ENCODE measurements at places on chromosomes 11 and 22. TPM values are rescaled to one million over a fixed set of nuclear protein-coding genes. Genes with fewer than 3 reads are reported as not detected.

The CABP4 gene
- total RNA-seq, result not detected

DNA sequence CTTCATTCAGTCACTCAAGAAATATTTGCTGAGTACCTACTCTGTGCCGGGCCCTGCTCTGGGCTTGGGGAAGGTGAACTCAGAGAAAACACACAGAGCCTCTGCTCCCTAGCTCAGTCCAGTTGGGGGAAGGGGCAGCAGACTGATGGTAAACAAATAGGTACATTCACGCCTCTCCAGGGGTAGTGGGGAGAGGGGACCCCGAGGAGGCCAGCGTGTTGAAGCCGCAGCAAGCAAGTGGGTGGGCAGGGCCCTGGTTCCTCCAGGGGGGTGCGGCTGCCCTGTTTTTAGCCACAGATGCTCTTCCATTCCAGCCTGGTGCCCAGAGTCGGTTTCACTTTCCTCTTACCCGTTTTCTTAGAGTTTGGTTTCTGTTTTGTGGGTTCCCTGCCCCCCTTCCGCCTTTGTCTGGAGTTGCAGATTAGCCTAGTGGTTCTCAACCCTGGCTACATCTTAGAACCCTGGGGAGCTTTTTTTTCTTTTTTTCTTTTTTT, 8.7 kb downstream of the DRAP1 start:
- DNase-seq, result no peak

- peak; percentile 60 for DNase-seq
Observed at GRCh38 chr11:63829823-63830489, 9.0 kb upstream of the MARK2 start.

DNA sequence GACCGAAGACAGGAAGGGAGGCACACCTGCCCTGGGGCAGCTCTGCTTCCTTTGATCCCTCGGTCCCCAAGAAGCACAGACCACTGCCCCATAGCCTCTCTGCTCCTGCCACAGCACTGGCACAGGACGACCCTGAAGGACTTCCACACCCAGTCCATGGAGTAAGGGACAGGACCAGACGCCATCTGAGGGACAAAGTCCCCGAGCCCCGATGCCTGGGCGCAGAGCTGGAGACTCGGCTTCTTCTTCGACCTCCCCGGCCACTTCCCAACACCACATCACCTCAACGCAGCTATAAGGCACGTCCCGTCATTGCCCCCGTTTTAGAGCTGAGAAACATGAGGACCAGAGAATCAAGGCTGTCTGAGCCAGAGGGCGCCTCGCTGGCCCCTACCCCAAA, 310.5 kb downstream of the BRD1 start:
- no peak for DNase-seq

- no peak for DNase-seq
Observed at GRCh38 chr11:56849852-56850251, 101.4 kb upstream of the OR9G4 start.

The KRTAP5-2 gene
- not detected for total RNA-seq

The MCAM gene
- 49.3 TPM for total RNA-seq

The SLC5A12 gene
- total RNA-seq, result 0.33 TPM

DNA sequence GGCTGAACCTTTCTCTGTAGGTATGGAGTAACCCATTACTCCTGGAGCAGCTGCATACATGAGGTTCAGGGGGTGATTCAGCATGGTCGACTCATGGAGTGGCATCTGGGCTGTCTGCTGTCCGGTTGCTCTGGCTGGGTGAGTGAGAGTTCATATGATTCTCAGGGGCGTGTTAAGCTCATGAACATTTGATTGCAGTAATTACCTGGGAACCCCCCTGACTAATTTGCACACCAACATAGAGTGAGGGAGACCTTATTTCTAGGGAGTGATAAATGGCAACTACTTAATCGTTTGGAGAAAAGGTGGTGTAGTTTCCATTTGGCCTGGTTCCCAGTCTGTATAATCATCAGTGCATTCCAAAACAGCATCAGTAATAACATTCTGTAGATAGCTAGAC, 661.9 kb downstream of the ETS1 start:
- no peak for DNase-seq

GRCh38 chr11:85955531-85955930, 100.3 kb downstream of the CCDC83 start:
- DNase-seq, result peak; percentile 85

- peak; percentile 27 for DNase-seq
Observed at GRCh38 chr11:44519989-44520737, 45.3 kb upstream of the CD82 start.

The PHETA2 gene
- 2.2 TPM for total RNA-seq

GRCh38 chr11:21105196-21105917, 436.0 kb downstream of the NELL1 start:
- no peak for DNase-seq

- DNase-seq, result no peak
Observed at GRCh38 chr11:100777736-100778135, 90.6 kb downstream of the ARHGAP42 start.

- no peak for DNase-seq
Observed at GRCh38 chr11:6654281-6655019, 1.2 kb downstream of the DCHS1 start.

The INPP5J gene
- 19.8 TPM for total RNA-seq

GRCh38 chr11:38766796-38767195, 2168.8 kb upstream of the RAG2 start:
- DNase-seq, result no peak

DNA sequence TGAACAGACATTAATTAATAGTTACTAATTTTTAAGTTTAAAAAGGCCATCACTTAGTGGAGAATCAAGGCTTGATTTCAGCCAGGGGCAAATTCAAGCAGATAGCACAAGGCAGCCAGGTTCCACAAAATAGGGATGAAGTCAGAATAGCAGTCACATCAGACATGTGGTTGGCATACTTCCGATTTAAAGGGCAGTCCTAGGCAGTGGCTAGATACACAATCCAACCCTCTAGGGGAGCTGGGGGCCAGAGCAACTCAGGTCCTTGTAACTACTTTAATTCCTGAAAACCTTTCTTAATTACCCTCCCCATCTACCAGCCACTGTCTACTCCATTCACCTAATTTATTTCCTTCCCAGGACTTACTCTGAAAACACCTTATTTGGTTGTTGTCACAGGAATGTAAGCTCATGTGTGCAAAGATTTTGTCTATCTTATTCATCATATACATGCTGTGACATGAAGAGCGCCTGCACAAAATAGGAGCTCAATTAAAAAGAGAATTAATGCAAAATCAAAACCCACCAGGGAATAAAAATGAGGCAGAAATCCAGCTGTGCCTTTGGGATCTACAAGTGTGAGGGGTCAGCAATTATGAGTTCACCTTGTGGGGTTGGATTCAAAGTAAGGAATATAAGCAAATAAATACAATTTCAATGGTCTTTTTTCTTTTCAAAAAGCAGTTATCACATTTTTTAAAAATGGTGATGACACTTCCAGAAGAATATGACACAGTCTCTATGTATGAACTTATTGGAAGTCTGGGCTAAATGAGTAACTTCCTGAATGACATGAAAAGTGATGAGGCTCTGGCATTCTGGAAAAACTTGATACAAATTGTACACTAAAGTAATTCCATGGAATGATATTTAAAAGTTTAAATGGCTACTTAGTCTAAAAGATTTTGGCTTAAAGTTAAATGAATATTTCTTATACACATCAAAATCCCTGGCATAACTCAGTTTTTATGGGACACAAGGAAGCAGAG, 53.8 kb downstream of the COPB1 start:
- no peak for DNase-seq

- no peak for DNase-seq
Observed at GRCh38 chr11:39569789-39570188, 1889.7 kb downstream of the LRRC4C start.

The SLC39A13 gene
- total RNA-seq, result 71.7 TPM

- no peak for DNase-seq
Observed at GRCh38 chr22:48873191-48873520, 954.5 kb downstream of the BRD1 start.

The CEP126 gene
- total RNA-seq, result 0.53 TPM

DNA sequence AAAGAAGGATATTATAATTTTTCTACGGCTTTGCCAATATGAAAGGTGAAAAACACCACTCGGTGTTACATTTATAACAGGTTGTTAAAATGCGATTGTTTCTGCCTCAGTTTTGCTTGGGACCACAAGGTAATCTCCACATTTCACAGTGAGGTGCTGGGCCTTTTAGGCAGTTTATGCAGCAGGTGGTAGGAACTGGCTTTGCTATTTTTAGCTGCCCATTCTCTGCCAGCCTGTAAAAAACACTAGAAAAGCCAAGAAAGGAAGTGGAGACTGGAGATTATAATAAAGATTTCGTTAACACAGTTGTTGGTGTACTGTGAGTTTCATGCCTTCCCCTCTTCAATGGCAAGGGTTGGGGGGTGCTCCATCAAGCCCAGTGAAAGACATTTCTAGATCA, 8.0 kb upstream of the MRPL16 start:
- DNase-seq, result no peak

DNA sequence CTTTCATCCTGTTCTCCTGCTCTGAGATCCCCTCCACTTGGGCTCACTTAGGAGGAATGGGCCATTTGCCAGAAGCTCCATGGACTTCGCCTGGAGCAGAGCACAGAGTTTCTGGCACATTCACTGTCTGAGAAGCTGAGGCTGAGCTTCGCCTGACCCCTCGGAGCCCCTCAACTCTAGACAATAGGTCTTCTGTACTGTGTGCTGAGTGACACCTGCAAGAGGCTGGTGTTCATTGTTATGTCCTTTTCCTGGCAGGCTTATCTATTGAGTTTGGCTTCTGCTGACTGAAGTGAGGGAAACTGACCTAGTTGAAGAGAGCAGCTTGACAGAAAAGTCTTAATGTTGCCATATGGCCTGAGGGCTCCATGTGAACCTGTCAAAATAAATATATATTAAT, 124.3 kb downstream of the EHF start:
- DNase-seq, result peak; percentile 28

The PRODH gene
- 2.1 TPM for total RNA-seq

DNA sequence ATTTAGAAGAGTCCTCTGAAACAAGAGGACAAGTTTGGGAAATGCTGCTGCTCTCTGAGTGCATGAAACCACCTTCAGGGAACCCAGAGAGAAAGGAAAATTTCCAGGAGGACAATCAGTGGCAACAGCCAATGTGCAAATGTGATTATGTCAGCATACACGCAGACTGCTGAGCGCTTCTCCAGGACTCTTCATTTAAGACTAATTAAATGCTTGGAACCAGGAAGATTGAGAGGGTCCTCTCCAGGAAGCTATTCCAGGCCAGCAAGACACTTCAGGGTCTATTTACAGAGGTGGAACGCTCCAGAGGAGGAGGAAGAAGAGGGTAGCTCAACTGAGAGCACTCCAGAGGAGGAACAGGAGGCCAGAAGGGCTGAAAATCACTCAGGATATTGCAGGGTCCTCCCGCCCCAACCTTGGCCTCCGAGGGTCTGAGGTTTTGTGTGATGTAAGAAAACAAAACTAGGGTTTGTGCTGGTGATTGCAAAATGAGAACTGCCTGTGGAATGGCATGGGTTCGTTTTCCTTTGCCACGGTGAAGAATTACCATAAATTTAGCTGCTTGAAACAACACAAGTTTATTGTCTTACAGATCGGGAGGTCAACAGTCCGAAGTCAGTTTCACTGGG, 14.1 kb upstream of the HTR3A start:
- DNase-seq, result no peak

DNA sequence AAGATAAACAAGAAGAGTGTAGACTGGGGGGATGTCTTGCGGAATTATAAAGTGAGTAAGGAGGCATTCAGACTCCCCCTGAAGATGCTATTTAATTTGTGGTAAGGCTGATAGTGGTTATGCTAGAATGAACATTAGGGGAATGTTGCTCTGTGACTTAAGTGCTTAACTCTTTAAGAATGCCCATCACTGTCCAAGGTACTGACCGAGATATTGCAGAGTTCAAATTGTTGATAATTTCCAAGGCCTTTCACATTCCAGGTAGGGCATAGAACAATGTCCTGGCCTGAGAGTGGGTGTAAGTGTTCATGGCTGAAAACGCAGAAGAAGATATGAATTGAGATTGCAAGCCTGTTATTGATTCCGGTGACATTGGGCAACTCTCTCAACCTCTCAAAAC, 90.3 kb upstream of the SEZ6L start:
- DNase-seq, result peak; percentile 71

DNA sequence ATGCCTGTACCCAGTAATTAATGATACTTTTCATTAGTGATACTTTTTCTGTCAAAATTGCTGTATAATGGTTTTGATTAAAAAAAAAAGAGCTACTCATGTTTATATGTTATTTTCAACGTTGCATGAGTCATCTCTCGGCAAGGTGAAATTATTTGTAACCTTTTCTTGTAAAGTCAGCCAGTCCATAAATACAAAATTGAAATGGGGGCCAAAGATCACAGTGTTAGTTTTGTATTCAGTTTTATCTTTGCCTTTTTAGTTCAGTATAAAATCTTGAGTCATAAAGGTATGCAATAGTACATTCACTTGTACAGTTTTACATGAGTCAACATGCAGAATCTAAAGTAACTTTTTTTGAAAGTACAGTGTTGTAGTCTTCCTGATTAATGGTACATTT, 4.3 kb downstream of the ARHGEF12 start:
- no peak for DNase-seq

The XKR3 gene
- total RNA-seq, result not detected

GRCh38 chr11:19819148-19819547, 106.5 kb downstream of the NAV2 start:
- DNase-seq, result no peak

- peak; percentile 30 for DNase-seq
Observed at GRCh38 chr22:32622744-32623110, 148.1 kb downstream of the FBXO7 start.

DNA sequence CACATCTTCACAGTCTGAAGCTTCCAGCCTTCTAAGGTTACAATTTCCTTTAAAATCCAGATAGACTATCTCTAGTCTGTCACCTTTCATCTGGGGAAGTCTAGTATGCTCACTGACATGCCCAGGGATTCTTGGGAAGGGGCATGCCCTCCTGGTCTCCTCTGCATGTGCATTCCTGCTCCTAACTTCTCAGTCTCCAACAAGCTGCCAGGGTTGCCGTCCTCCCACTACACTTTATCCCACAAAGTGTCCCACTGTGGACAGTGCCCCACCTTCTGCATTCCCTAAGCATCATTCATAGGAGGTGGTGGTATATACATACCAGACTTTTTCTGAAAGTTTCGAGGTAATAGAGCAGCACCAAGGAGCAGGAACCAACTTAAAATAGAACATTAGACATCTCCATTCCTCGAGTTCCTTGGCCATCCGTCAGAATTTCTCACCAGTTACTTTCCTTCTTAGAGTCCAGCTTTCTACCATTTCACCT, 28.7 kb downstream of the EIF3F start:
- DNase-seq, result no peak

DNA sequence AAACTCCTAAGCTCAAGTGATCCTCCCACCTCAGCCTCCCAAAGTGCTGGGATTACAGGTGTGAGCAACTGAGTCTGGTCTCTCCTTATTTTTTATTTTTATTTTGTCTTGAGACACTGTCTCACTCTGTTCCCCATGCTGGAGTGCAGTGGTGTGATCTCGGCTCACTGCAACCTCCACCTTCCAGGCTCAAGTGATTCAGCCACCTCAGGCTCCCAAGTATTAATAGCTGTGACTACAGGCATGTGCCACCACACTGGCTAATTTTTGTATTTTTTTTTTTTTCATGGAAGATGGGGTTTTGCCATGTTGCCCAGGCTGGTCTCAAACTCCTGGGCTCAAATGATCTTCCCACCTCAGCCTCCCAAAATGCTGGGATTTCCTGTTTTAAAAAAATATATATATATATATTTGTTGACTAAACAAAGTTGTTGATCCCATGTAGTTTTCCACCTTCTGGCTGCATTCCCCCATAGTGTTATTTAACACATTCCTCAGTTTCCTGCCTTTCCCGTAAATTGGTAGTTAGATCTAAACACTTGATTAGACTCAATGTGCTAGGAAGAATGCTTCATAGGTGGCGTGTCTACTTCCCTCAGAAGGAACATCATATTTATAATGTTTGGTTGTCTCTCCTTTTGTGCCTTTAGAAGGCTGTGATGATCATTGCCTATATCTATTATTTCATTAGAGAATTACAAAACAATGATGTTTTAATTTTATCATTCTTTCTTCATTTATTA, 38.8 kb downstream of the LRRC32 start:
- no peak for DNase-seq
